Right lung (tissue), 10 donors: ENCODE measurements at places on chromosomes 5 and 9. TPM values are rescaled to one million over a fixed set of nuclear protein-coding genes. Genes with fewer than 3 reads are reported as not detected.

DNA sequence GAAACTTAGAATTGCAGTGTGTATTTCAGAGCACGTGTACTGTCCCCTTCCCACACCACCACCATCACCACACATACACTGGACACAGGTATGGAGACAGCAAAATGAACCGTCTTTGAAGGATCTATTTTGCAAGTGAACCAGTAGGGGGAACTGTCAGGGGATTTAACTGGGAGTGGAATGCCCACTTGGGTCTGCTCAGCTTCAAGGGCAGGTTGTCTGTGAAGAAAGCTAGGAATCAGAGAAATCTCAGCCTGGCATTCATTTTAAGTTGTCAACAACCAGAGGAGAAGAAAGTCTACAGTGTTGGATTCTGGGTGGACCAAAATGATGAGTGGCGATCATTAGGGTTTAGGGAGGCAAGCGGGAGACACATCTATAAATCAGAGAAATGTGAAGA lies 147.0 kb downstream of the DCP2 start:
- DNase-seq, result no peak

DNA sequence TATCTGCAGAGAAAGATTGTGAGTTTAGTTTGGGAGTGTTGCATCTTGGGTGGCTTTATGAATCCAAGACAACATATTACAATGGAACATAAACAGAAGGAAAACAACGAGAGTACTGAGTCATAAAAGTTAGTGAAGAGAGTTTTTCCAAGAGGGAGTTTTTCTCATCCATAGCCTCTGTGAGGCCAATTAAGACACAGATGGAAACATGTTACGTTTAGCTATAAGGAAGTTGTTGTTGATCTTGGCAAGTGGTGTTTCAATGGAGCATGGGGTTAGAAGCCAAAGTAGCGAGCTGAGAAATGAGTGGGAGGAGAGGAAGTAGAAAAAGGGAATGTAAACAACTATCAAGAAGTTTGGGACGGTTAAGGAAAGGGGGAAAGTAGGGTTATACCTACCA lies 53.3 kb upstream of the SPATA31D4 start:
- peak; percentile 29 for DNase-seq

Gene LRRC19
- polyA plus RNA-seq, result 0.24 TPM

- no peak for DNase-seq
Measured at GRCh38 chr9:91118704-91119025, 243.1 kb downstream of the AUH start.

DNA sequence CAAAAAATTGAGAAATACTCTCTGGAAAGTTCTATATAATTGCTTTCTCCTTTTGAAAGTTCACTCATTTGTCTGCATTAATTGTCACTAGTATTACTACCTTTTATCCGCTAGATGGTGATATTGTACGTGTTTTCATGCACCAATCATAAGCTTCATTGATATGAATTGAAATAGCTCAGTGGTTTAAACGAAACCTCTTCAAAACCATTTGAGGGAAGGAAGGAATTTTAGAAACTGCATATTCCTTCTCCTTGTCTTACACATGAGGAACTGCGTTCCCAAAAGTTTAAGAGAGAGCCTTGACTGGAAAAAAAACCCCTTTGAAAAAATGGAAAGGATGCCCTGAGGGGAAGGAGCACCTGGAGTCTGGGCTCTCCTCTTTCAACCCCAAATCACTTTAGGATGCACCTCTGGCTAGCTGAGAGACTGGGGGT lies 98.6 kb downstream of the YTHDC2 start:
- no peak for DNase-seq

GRCh38 chr5:101783241-101784013 lies 512.7 kb downstream of the SLCO4C1 start:
- DNase-seq, result peak; percentile 13

- DNase-seq, result no peak
Measured at GRCh38 chr5:129963359-129963758, 59.1 kb downstream of the CHSY3 start.

DNA sequence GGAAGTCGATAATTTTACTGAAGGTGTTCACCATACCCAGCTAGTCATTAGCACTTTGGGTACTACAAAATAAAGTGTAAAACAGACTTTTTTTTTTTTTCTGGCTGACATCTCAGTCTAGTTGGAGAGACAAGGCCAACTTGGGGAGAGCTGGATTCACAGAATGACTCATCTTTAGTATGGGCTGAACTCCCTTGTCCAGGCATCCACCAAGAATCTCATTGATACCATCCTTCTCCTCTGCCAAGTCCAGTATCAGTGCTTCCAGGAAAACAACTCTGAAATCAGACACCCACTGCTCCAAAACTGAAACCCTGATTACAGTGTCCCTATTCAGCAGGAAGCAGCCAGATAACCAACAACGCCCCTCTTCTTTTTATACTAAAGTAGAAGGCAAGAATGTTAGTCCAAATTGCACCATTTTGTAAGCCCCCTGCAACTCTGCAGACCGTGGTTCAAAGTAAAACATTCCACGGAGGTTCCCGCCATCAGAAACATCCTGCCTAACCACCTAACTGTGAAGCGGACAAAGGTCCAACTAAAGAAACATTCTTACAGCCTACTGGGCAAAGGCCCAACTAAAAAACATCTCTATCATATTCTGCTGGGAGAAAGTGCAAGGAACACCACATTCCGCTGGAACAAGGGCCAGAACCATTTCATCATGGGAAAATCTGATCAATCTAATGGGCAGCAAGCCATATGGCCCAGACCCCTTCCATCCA lies 728.2 kb downstream of the BRINP1 start:
- DNase-seq, result no peak
